ENCODE measurements at places on chromosomes 7 and 10.
A peak's percentile ranks its signal among the peaks of the same experiment; 100 is the strongest.

DNA sequence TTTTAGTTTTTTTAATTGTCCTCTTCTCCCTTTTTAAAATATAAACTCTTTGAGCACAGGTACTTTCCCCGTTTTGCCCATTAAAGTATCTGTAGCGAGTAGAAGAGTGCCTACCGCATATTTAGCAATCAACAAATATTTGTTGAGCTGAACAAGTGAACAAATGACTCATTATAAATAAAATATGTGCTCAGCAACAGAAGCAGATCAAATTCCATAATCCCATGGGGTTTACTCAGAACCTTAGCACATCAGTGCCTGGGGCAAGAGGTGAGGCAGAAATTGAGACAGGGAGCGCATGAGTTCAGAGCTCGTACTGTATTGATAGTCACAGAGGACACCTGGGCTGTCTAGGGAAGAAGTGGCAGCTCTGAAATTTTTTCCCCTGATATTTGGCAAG is 161.0 kb downstream of the SEM1 start:
- DNase-seq: no peak

- no peak for DNase-seq
Observed at GRCh38 chr10:70761031-70761601, 24.1 kb downstream of the TBATA start.

- DNase-seq: no peak
Observed at GRCh38 chr7:119931230-119931824, 341.6 kb upstream of the KCND2 start.

DNA sequence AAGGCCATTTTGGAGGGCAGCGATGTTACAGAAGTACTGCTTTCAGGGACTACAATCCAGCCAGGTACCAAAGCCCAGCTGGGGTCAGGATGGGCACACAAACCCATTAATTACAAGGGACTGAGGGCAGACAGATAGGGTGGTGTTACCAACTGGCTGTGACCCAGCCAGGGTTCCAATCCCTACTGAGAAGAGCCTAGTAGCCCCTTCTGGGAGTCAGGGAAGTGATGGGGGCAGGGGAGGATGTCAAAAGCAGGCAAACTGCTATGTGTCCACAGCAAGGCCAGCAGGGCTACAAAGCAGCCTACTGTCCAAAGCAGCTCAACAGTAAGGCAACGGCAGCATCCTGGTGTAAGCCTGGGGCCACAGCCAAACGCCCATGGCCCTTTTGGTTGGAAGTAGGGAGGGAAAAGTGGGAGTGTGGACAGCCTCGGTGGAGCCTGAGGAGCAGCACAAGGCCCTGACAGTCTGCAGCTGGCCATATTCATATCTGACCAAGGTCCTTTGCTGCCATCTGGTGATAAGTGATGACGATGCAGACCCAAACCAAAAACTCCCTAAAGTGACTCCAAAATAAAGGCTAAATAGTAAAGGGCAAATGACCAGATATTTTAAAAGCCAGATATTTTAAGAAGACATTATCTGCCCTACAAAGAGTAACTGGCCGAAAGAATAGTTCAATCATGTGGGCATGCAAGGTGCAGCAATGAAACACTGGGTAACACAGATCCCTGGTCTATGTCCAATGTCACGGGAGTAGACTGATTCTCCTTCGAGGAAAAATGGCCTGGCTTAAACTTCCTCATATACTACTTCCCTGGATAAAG is 56.9 kb downstream of the XPNPEP1 start:
- DNase-seq: peak; percentile 17

DNA sequence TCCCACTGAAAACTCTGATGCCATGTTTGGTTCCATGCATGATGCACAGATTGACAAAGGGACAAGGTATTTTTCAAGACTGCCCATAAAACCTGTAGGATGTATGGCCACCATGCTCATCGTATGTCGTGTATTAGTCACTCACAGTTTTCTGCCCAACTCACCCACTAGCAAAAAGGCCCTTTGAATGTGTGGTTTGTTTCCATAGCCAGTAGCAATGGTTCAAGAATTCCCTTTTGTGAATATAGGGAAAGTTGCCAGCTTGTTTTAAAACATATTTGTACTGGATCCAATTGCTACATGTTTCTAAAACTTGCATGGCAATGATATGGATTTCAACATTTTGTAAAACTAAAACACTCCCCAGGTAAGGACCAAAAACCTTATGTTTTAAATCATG is 280.9 kb upstream of the YAE1 start:
- DNase-seq: no peak

GRCh38 chr10:63703113-63703670 is 182.0 kb downstream of the REEP3 start:
- DNase-seq: no peak

All from substantia nigra (tissue), 51 donors.